ENCODE measurements at places on chromosomes 3 and 15.

- no peak for DNase-seq
Measured at GRCh38 chr3:64616953-64617352, 70.8 kb downstream of the ADAMTS9 start.

DNA sequence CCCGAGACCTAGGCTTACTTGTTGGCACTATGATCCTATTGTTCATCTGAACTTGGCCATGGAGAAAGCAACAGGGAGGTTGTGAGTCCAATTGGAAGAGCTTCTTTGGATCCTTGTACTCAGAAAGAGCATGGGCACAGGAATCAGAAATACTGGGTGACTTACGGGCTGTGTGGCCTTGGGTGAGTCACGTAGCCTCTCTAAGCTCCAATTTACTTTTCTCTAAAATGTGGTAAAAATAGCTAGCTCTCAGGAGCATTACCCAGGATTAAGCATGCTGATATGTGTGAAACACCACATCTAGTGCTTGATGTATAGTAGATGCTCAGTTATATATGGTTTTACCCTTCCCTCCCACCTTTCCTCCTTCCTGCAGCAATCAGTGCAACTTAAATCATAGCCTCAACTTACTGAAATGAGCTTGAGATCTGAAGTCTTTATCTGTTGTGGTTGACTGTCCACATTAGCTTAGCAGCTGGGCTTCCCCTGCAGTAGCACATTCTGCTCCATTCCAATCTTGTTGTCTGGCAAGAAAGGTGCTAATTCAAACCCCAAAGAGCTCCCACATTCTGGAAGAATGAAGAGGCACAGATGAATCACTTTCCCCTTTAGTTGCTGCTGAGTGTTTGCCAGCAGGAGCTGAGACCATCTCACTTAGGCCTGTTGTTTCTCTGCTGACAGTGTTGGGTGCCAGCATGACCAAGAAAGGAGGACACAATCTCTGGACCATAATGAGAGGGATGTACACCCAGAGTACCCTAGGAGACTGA lies 299.1 kb upstream of the TRIM42 start:
- no peak for DNase-seq

GRCh38 chr15:56534728-56535127 lies 69.8 kb upstream of the MNS1 start:
- DNase-seq: no peak

DNA sequence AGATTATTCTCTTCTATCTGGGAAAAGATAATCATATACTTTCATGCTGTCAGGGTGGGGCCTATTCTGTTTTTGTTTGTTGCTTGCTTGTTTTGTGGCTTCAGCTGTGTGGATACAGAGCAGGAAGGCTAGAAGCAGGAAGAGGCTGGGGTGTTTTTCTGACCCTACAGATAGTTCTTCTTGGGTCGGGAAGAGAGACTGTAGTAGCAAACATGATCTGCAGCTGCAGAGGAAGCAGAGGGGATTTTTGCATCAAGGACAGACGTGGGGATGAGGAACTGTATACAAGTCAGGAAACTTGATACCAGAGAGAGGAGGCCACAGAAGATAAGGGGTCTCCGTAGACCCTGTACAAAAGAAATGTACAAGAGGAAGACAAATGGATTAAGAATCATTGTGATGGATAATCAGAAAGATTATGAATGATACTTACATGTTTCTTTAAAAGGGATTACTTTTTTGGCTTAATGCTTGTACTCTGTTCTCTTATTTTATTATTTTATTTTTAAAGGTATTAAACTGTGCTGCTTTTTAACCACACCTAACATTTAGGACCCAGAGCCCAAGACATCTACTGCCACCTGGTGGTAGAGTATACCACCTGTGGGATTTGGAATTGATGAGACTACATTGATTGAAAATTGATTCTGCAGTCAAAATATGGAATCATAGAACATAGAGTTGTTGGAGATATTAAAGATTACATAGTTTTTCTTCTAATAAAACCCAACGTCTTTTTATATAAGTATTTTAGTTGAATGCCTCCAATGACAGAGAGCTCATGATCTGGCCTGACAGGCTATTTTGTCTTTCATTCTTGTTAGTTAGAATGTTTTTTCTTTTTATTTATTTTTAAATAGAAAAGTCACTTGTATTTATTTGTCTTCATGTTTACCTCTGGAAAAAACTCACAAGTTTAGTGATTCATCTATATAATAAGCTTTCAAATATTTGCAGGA lies 87.3 kb upstream of the ROPN1 start:
- DNase-seq: no peak

- DNase-seq: no peak
Measured at GRCh38 chr15:48119277-48119676, 1.5 kb upstream of the SLC24A5 start.

- DNase-seq: no peak
Measured at GRCh38 chr3:140186421-140186920, 251.5 kb downstream of the CLSTN2 start.

GRCh38 chr15:92580933-92581445 lies 74.6 kb downstream of the FAM174B start:
- peak; percentile 13 for DNase-seq
